ENCODE measurements at places on chromosomes 11 and 22.
A peak's percentile ranks its signal among the peaks of the same experiment; 100 is the strongest.

- no peak for DNase-seq
These were observed 1.1 kb downstream of the OOSP4B start for GRCh38 chr11:60018058-60018457.

DNA sequence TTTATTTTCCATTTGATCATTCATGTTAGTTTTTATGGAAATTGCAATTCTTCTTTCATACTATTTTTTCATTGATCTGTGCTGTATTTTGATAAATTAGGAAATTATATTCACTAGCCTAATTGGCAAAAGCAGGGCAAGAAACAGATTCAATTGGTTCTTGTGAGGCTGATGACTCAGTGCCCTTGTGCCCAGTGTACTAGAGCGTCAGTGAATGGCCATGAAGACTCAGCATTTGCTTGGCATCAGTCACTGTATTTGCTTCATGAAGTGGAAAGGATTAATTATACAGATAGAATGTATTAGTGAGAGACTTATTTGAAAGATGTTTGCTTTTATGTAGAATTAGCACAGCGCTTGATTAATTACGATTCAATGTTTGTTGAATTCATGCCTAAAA lies 31.8 kb downstream of the MRGPRX1 start:
- DNase-seq: no peak

DNA sequence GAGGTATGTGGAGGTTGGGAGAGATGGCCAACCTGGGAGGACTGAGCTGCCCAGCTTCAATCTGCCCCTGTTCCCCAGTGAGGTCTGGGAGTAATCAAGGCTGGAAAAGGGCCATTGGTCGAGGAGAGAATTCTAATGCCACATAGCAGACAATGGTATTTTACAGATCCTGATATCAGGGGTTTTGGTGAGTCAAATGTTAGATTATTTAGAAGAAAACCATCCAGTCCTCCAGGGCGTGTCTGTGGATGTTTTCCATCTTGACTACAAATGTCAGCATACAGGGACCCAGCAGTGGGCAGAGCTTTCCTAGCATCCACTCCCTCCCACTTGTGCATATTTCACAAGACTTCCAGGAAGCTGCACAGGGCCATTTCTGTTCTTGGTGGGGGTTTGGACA lies 107.9 kb downstream of the SCN3B start:
- DNase-seq: no peak

GRCh38 chr22:22711532-22711913 lies 67.1 kb downstream of the GGTLC2 start:
- no peak for DNase-seq

DNA sequence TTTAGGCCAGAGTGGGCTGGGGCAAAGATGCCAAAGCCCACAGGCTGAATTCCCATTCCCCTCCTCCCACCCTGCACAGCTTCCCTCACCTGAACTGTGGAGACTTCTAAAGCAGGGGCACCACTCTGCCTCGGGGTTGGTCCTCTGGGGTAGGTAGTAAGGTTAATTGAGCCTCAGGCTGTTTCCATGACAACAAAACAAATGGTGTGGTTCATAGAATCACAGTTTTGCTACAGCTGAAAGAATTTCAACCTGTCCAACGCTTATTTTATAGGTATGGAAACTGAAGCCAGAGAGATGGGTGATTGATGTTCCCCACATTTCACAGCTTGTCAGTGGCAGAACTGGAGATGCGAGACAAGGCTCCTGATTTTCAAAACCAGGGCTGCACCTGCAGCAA lies 109.5 kb downstream of the SNX19 start:
- no peak for DNase-seq

GRCh38 chr11:123330948-123331347 lies 99.1 kb upstream of the GRAMD1B start:
- DNase-seq: no peak

GRCh38 chr22:43917521-43917920 lies 6.1 kb upstream of the PNPLA3 start:
- no peak for DNase-seq

DNA sequence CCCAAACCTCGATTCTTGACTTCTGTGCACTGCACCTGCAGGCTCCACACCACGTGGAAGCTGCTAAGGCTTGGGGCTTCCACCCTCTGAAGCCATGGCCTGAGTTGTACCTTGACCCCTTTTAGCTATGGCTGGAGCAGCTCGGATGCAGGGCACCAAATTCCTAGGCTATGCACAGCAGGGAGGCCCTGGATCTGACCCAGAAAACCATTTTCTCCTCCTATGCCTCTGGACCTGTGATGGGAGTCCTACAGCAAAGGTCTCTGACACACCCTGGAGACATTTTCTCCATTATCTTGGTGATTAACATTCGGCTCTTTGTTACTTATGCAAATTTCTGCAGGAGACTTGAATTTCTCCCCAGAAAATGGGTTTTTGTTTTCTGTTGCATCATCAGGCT lies 309.2 kb upstream of the DDI1 start:
- no peak for DNase-seq

DNA sequence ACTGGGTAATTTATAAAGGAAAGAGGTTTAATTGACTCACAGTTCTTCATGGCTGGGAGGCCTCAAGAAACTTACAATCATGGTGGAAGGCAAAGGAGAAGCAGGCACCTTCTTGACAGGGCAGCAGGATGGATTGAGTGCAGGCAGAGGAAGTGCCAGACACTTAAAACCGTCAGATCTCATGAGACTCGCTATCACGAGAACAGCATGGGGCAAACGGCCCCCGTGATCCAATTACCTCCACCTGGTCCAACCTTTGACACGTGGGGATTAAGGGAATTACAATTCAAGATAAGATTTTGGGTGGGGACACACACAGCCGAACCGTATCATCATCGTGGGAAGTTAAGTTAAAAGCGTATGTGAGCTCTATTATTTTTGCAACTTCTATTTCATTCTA lies 71.4 kb upstream of the SYN3 start:
- no peak for DNase-seq

DNA sequence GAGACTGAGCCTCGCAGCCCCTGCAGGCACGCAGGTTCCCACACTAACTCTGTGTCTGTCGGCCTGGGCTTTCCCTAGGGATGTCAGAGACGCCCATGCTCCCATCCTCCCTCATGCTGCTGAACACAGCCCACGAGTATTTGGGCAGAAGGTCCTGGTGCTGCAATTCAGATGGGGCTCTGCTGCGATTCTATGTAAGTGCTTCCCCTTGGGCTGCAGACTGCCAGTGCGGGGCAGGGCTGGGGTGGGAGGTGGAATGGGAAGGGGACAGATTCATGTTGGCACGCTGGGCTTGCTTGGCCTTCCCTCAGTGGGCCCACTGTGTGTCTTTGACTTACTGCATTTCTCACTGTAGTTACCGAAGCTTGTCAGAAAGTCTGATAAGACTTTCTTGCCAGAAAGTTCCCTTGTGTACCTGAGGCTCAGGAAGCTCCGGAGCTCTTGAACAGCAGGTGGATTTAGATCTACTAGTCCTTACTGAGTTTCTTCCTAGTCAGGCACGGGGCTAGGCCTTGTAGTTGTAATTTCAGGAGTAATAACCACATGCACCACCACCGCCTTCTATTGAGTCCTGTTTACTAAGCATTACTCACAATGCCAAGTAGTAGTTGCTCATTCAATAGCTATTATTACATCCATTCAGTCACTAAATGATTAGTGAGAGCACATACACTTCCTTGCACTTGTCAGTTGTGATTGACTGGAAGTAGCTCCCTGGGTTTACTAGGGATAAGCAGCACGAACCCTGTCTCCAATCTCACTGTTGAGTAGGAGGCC lies 65.2 kb downstream of the CABIN1 start:
- DNase-seq: no peak

DNA sequence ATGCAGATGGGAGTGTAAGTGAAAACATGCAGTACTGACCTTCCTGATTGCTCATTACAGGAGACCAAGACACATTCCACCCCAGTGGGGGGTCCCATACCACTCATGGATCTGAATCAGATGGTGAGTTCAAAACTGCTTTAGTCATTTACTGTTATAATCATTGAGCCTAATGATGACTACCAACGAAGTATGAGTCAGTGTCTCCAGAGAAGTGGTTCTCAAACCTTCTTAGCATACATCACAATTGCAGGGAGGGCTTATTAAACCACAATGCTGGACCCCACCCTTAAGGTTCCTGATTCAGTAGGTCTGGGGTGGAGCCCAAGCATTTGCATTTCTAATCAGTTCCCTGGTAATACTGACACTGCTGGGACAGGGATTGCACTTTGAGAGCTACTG lies 75.8 kb downstream of the CD44 start:
- DNase-seq: no peak

- DNase-seq: no peak
These were observed 47.5 kb downstream of the LINC01488 start for GRCh38 chr11:69529001-69529400.

- no peak for DNase-seq
These were observed 39.6 kb downstream of the SCGB1A1 start for GRCh38 chr11:62458212-62459002.

DNA sequence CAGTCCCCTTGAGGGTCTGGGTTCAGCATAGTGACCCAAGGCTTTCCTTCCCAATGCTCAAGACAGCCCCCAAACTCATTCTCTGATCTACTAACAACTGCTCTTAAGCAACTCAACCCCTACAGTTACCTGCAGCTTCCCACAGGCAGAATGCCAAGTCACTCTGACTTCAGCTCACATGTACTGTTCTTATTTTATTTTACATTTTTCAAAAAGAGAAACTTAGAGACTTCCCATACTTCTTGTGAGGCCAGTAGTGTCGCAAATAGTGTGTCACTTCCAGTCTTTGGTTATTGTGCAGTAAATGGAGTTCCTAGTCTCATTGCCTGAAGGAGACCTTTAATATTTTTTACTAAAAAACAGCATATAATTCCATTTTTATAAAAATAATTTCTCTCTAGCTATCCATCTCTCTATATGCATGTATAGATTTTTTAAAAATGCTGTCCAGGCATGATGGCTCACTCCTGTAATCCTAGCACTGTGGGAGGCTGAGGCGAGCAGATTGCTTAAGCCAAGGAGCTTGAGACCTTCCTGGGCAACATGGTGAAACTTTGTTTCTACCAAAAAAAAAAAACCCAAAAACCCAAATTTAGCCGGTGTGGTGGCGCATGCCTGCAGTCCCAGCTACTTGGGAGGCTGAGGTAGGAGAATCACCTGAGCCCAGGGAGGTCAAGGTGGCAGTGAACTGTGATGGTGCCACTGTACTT lies 41.8 kb downstream of the ENTHD1 start:
- no peak for DNase-seq

GRCh38 chr11:58866788-58867187 lies 22.3 kb upstream of the GLYATL2 start:
- DNase-seq: no peak

DNA sequence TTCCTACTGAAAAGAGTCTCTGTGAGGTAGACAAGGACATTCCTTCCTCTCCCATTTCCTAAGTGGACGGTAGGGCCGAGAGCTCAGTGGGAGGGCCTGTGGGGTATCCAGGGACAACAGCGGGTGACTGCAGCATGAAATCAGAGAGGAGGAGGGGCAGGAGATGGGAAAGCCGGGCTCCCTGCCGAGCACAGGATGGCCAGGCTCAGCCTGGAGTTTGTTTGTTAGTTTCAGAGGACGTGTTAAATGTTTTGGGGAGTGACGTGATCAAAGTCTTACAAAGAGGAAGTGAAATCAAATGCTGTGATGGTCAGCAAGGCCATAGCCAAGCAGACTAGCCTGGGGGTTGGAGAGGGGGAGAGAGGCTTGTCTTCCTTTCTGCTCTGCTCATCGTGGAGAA lies 152.7 kb downstream of the ADAMTS15 start:
- DNase-seq: no peak

GRCh38 chr11:119461229-119461963 lies 38.4 kb upstream of the THY1 start:
- no peak for DNase-seq

DNA sequence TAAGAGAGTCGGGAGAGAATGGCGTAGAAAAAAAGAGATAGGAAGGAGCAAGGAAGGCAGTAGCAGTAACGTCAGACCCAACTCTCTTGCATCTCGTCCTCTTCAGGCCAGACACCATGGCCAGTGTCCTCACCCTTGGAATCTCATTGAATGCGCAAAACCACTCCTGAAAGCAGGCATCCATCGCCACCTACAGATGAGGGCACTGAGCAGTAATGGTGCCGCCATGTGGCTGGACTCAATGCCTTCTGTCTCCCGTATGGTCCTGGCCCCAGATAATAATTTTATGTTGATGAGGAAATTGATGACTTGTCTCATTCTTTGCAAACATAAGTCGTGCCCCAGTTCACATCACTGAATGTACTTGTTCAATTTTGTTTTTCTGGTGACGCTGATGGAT lies 17.8 kb upstream of the ALX4 start:
- DNase-seq: peak; percentile 43

GRCh38 chr11:110308071-110308470 lies 11.7 kb upstream of the RDX start:
- DNase-seq: no peak

DNA sequence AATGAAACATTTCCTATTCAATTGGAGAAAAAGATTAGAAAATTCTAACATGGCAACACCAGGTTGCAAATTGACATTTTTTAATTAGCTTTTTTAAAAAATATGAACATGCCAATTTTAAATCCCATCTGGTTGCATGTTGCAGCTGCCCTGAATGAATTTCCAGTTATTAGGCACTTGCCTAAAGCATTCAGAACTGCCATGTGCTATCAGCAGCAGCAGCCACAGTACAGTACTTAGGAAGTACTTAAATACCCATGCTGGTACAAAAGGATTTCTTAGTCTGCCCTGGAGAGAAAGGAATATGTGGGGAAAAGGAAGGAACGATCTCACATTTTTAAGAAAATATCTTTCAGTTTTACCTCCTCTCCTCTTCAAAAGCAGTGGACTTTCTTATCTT lies 46.2 kb downstream of the FAM168A start:
- DNase-seq: no peak

GRCh38 chr11:61973476-61974162 lies 6.2 kb upstream of the FTH1 start:
- no peak for DNase-seq

GRCh38 chr11:76291576-76292526 lies 85.5 kb upstream of the WNT11 start:
- peak; percentile 22 for DNase-seq

- no peak for DNase-seq
These were observed 331.4 kb upstream of the RAG2 start for GRCh38 chr11:36929401-36929800.

- peak; percentile 60 for DNase-seq
These were observed 61.6 kb upstream of the PTPN5 start for GRCh38 chr11:18853086-18853720.
